ENCODE measurements at places on chromosomes 11 and 22. TPM values are rescaled to one million over a fixed set of nuclear protein-coding genes. Genes with fewer than 3 reads are reported as not detected.

The RIMBP3B gene
- polyA plus RNA-seq, result not detected

The USP2 gene
- 2.5 TPM for polyA plus RNA-seq

The DPAGT1 gene
- polyA plus RNA-seq, result 70.7 TPM

The NLRX1 gene
- polyA plus RNA-seq, result 8.7 TPM

The OR5W2 gene
- not detected for polyA plus RNA-seq

The B3GAT1 gene
- polyA plus RNA-seq, result not detected

The CCDC73 gene
- polyA plus RNA-seq, result 0.01 TPM

DNA sequence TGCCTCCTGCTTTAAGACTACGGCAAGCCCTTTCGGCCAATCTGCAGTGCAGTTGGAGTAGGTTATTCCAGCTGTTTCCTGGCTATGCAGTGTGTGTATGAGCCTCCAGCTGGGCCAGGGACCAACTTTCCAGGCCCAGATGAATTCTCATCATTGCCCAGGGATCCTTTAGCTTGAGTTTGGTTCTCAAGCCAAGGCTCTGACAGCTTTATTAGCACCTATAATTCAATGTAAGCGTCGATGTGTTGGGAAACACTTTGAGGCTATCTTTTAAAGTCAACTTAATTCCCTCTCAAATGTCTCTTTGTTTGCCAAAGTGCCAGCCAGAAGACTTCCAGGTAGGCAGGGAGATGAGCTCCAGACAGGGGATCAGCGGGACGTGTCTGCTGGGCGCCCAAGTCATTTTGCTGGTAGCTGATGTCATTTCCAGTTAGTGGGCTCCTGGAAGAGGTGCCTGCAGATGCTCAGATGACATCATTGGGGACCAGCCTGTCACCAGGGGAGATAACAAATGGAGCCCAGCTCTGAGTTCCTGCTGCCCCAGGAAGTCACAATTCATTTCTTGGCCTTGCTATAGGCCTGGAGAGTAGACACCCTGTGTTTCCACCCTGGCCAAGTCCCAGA lies 520.4 kb downstream of the SOX6 start:
- no peak for DNase-seq

DNA sequence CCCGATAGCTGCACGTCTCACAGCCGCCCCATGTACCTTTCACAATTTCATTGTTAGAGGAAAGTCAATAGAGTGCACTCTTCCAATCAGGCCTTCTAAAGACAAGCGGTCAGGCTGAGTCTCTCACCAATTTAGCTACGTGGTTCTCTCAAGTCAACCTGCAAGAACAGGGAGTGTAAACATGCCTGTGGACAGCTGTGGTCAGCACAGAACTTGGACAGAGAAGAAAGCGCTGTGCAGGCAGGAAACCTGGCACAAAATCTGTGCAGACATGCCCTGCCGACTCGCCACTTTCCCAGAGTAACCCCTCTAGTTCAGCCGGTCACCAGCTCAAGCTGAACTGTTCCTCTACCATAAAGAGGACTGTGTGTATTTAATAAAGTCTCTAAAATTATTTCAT lies 39.5 kb downstream of the CHKA start:
- no peak for DNase-seq

DNA sequence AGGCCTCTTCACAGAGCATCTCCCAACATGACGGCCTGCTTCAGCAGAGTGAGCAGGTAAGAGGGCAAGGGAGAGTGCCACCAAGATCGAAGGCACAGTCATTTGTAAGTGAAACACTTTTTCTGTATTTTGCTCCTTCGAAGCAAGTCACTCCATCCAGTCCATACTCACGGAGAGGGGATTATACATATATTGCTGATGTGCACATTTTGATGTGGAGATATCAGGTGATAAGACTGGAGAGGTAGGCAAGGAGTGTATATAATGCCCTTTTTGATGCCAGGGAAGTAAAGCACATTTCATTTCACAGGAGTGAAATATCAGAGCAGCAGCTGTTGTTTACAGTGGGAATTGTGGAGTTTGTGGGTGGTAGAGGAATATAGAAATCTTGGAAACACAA lies 11.2 kb downstream of the PTS start:
- DNase-seq, result no peak

DNA sequence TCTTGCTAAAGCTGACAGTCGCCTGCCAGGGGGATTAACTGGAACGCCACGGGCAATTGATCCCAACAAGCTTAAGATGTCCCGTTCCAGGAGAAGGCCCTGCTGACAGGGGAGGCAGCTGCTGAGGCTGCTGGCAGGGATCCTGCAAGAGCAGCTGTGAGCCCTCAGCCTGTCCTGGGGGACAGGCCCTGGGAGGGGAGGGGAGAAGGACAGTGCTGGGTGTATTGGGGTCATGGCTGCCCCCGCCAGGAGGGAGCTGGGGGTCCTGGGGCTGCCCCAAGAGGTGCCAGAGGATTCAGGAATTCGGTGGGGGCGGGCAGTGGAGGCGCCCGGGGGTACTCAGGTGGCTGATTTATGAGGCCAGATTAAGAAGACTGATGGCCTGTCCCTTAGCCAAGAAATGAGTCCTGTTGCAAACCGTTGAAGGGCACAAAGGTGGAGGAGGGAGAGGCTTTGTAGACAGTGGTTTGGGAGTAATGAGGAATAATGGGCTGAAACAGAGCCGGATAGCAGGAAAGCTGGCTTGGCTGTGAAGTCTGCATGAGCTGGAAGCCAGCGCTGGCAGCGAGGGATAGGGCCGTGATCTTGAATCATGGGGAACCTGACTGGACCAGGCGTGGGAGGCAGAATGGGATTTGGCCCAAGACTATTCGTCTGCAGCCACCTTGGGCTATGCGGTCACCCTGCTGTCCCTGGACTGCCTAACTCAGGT lies 133.5 kb downstream of the CACNA1I start:
- no peak for DNase-seq

GRCh38 chr11:17233101-17233500 lies 25.3 kb upstream of the PIK3C2A start:
- DNase-seq, result no peak

All from HepG2 (cell line).